ENCODE measurements at places on chromosomes 2 and 18.

- no peak for DNase-seq
These were observed 7.9 kb downstream of the PKP4 start for GRCh38 chr2:158464426-158465281.

- peak; percentile 59 for DNase-seq
These were observed 6.7 kb downstream of the GBX2 start for GRCh38 chr2:236161531-236161930.

GRCh38 chr18:46623541-46623940, 33.5 kb downstream of the LOXHD1 start:
- DNase-seq: no peak

GRCh38 chr2:7976206-7976605, 705.6 kb upstream of the ID2 start:
- no peak for DNase-seq

Data from osteoblast (primary cell).